Forelimb muscle (tissue), 1 donor: ENCODE measurements at places on chromosomes 12 and 14. TPM values are rescaled to one million over a fixed set of nuclear protein-coding genes. Genes with fewer than 3 reads are reported as not detected.

DNA sequence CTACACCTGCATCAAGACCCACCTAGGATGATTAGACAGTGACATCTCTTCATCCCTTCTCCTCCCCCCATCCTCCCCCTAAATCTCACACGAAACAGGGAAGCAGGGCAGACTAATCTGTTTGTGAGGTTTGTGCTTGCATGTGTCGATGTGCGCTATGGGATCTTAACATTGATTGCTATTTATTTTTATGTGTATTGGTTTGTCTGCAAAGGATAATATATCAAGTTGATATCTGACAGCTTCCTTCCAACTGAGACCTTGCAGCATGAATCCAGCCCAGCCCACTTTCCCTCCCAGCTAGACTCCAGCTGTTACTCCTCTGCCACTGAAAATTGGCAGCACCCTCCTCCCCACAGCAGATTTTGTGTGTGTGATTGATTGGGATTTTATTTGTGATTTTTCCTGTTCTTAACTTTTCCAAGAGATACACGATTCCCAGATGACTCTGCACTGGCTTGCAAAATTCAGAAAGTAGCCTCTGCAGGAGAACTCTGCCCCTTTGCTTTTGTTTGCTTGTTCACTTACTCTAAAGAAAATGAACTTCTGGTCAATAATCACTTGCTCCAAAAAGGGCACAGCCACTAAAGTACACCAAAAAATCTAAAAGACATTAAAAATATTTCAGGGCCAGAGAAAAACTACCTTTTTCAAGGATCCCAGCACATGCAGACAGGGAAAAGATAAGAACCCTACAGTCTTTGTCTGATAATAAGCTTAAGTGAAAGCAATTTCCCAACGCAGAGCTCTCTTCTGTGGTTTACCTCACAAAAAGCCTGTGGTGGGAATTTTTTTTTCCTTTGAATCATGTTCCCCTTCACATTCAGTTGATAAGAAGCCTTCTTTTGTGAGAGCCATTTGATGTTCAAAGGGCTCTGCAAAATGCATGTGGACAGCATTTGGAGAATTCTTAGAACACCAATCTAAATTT, 222.1 kb downstream of the RPS29 start:
- no peak for DNase-seq

GRCh38 chr14:56992332-56992820, 182.1 kb upstream of the OTX2 start:
- DNase-seq, result no peak

The NOC4L gene
- polyA plus RNA-seq, result 9.8 TPM

- DNase-seq, result no peak
Observed at GRCh38 chr12:107396991-107397390, 288.6 kb upstream of the PWP1 start.

GRCh38 chr12:124921200-124922031, 7.0 kb upstream of the UBC start:
- no peak for DNase-seq
